ENCODE measurements at places on chromosomes 4 and X. TPM values are rescaled to one million over a fixed set of nuclear protein-coding genes. Genes with fewer than 3 reads are reported as not detected.

Gene FAM47A
- total RNA-seq, result not detected

Gene MAGED4
- 128 TPM for total RNA-seq

Gene CACNA1F
- 0.19 TPM for total RNA-seq

Gene IL3RA
- total RNA-seq, result not detected

Gene TKTL2
- not detected for total RNA-seq

Gene PRRG1
- 2.5 TPM for total RNA-seq

Gene NLGN3
- 5.9 TPM for total RNA-seq

DNA sequence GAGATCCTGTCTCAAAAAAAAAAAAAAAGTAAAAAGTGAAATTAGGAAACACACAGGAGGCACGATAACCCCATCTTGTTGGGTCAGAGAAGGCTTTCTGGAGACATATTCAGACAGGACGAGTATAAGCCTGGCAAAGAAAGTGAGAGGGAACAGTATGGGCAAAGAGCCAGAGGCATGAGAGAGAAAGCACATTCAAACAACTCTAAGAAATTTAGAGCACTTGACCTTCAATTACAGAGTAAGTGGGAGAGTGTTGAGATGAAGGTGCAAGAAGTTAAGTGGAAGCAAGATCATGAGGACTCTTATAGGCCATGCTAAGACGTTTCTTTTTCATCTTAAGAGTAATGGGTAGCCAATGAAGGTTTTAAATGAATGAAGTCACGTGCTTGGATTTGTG lies 70.4 kb downstream of the ELOVL6 start:
- no peak for DNase-seq

DNA sequence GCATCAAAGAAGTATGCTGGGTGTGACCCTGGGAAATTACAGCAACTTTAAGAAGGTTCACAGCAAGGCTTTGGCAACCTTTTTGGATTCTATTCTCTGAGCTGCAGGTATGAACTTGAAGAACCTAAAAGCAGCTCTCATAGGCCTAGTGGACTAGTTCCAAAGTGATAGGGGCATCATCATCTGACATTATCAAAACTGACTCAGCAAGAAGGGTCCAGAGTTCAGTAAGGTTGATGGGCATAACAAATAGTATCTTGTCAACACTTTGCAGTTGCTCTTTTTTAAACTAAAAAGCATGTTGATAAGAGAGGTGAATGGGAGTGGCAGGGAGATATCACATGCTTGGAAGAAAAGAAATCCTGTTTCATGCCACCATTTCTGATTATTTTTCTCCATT lies 249.3 kb downstream of the ZNF674 start:
- DNase-seq, result no peak

GRCh38 chr4:128590034-128590740 lies 219.3 kb upstream of the JADE1 start:
- no peak for DNase-seq

DNA sequence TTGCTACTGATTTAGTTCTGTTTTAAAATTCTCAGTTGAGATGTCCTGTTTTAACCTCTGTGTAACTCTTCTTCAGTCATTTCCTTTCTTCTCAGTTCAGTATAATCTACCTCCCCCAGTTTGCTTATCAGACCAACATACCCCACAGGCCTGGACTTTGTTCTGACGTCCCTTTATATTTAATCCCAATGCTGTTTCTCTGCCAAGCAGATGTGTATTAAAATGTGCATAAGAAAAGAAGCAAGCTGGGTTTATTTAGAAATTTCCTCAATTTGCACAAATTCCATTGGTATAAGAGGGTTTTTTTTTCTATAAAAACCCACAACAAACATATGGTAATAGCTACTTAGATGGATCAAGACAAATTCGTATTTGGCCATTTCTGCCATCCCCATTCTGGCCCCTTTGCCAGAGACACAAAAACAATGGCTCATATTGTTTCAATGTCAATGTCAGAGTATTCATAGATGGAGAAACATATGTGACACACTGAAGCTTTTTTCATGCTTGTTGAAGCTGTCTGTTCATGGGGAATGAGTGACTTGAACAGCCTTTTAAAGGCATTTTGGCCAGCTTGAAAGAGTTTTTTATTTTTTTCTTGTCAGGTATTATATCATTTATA lies 24.5 kb downstream of the HCCS start:
- no peak for DNase-seq

DNA sequence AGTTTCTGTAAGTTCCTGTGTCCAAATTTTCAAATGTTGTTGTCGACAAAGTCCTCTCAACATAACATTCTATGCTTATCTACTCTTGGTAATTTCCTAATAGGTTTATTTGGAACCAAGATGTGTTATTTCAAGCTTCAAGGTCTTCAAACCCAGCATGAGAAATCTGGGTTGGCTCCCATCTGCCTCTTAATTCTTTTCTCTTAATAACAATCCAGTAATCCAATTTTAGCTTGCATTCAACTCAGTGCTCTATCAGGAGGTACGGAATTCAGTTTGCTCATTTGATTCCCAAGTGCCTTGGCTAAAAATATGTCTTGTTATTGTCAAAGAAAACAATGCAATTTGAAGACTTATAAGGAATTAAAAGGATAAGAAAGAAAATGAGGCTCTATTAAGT lies 235.5 kb upstream of the MID1 start:
- DNase-seq, result no peak

Data from progenitor cell of endocrine pancreas (in vitro differentiated cells).